ENCODE measurements at places on chromosomes 1 and 21.

DNA sequence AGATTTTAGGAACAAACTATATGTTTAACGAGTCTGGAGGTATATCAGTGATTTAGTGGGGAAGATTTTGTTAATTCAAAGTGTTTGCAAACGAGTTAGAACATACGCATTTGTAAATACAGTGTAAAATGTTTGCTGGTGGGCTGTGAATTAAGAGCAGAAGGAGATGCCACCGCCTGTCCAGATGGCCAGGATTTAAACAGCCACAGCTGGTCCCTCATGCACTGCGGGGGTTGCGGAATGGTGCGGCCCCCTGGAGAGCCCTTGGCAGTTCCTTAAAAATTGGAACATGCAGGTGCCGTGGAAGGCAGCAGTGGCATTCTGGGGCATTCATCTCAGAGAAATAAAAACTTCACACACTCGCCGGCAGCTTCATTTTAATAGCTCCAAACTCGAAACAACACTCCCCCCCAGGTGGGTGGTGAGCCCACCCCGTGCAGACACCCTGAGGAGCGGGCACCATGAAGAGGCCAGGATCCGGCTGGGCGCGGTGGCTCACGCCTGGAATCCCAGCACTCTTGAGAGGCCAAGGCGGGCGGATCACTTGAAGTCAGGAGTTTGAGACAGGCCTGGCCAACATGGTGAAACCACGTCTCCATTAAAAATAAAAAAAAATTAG is 3.5 kb upstream of the C1orf159 start:
- no peak for DNase-seq

GRCh38 chr1:212104586-212105325 is 69.2 kb downstream of the DTL start:
- no peak for DNase-seq

- no peak for DNase-seq
Observed at GRCh38 chr1:39438042-39438441, 53.4 kb upstream of the BMP8A start.

DNA sequence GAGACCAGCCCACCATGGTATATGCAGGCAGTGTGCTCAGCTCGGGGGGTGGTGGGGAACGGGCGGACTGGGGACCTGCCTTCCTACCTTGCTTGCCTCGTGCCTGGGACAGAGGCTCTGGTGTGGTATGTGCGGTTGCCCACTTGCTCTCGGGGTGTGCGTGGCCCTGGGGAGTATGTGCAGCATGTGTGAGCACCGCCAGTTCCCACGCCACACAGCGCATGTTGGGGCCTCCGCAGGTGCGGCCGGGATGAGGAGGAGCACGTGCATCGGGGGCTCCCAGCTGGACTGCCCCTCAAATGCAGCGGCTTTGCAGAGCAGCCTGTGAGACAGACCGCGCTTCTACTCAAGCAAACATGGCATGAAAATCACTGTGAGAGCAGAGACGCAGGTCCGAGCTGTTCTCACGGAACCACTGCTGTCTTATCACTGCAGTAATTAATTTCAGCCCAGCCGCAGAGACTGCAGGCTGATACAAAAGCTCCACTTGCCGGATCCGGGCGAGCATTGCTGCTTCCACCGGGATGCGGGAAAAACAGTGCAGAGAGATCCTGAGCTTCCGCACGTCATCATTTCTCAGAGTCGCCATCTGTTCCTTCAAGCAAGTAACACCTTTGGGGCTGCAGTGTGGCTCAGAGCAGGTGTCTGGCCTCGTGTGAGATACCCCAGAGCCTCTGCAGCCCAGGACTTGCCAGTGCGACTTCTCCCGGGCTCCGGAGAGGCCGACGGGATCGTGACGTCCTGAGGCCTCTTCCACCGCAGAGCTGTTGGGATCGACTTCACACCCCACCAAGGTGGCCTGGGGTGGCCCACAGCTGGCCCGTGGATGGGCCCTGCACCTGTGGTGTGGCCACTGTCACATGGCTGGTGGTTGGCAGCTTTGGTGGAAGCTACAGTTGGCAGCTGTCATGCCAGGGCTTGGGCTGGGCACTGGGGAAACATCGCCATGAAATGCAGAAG is 92.6 kb upstream of the ACTRT2 start:
- no peak for DNase-seq

DNA sequence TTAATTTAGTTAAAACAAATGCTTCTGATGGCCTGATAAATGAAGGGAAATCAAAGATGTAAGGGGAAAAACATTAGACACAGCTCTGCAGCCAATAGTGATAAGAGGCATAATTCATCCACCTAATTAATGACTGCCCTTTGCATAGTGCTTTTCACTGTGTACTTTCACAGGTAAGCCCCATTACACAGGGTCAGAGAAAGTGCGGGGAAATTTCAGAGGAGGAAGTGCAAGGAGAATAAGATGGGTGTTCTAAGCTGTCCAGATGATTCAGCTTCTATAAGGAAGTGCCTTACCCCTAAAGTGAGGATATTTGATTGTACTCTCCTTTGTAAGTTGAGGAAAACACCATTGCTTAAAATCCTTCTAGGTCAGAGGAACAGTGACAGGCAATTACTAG is 88.0 kb downstream of the NR5A2 start:
- DNase-seq, result no peak

All from activated CD4-positive, alpha-beta T cell treated with anti-CD3 and anti-CD28 coated beads, Interleukin-2, amount 50 U/mL, for 1 hour (primary cell).